Globus pallidus (tissue), 1 donor: ENCODE measurements at places on chromosomes 3 and 15.

DNA sequence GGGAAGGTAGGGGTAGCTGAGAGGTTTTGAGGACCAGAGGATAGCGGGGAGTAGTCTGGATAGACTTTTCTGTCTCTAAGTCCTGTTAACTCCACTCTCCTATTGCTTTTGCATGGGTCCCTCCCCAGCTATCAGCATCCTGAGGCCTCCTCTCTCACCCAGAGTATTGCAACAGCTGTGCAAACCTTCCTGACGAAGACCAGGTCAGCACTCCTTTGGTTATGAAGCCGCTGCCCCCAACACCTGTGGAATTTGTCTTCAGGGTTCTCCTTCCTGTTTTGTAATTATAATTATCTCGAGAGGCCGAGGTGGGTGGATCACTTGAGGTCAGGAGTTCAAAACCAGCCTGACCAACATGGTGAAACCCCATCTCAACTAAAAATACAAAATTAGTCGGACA is 24.8 kb downstream of the TYRO3 start:
- DNase-seq = no peak

- DNase-seq = no peak
Observed at GRCh38 chr3:147423798-147424580, 14.8 kb downstream of the ZIC1 start.

DNA sequence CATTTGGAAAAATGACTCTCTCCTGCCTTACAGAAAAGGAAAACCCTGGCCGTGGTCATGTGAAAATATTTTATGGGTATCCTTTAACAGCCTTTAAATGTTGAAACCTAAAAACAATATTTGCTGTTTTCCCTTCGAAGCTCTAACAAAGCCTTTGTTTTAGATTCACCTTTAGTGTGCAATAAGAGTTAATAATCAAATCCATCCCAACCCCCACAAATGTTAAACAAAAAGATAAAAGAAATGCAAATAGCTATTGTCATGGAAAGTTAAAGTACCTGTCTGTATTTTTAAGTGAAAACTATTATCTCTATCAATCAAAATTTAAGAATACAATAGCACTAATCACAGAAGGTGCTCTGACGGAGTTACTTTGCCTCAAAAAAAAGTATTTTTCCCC is 279.3 kb downstream of the FOXP1 start:
- no peak for DNase-seq

DNA sequence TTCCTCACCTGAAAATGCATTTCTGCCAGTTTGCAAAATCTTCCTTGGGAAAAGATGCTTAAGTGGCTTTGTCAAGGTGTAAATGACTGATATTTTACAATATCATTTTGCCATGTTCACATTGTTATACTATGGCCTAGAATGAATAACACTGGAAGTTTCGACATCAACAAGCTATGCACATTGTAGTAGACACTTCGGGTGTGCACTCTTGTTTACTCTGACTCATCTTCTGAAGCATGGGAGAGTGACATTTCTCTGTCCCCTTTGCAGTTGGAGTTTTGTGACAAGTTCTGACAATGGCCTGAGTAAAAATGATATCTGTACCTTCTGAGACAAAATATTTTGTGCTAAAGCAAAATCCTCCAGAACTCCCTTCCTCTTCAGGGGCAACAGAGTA is 567.0 kb upstream of the RGMA start:
- DNase-seq = no peak

DNA sequence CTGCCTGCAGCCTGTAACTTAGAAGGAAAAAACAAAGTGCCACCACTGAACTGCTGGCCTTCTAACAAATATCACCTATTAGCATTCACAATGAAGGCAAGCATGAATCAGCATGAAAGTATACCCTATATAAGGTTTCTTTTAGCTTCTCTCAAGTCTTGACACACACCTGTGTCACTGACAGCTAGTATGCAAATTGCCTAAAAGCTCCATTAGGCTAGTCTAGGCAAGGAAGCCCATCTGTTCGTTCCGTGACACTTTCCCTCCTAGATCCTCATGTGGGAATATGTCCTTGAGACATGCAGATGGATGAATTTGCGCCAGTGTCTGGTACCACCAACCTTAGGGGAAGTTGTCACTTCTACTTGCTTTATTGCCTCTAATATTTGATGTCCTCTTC is 129.3 kb downstream of the RBMS3 start:
- DNase-seq = no peak

DNA sequence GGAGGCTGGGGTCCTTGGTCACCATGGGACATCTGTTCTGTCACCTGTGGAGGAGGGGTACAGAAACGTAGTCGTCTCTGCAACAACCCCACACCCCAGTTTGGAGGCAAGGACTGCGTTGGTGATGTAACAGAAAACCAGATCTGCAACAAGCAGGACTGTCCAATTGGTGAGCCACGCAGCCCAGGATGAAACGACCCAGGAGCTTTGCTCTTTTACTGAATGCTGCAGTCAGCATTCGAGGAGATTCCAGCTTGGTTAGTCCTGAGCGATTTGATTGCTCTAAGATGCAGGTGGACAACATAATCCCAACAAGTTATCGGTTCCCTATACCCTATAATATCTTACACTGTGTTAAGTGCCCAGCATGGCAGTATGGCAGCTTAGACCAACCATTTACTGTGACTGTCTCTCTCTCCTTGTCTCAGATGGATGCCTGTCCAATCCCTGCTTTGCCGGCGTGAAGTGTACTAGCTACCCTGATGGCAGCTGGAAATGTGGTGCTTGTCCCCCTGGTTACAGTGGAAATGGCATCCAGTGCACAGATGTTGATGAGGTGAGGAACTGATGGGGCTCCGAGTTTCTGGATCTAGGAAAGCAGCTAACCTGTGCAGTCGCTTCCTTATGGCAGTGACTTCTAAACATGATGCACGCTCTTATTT is 7.8 kb downstream of the THBS1 start:
- DNase-seq = no peak

DNA sequence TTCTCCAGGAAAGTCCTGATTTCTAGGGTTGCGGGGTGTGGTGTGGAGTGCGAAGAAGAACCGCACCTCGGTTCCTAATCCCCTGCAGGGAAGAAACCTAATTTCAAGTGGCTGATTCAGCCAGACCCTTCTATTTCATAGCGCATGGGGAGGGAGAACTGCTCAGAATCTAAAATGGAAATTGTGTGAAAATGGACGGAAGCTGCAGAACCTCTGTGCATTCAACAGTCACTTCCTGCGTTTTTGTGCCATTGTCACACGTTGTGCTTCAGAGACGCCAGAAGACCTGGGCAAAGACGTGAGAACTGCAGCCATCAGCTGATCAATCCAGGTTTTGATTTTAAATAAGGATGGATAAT is 1.2 kb downstream of the SIDT1 start:
- DNase-seq = no peak

GRCh38 chr3:119716998-119717397 is 14.2 kb downstream of the CFAP91 start:
- DNase-seq = no peak
